ENCODE measurements at places on chromosomes 3 and 15. TPM values are rescaled to one million over a fixed set of nuclear protein-coding genes. Genes with fewer than 3 reads are reported as not detected.

DNA sequence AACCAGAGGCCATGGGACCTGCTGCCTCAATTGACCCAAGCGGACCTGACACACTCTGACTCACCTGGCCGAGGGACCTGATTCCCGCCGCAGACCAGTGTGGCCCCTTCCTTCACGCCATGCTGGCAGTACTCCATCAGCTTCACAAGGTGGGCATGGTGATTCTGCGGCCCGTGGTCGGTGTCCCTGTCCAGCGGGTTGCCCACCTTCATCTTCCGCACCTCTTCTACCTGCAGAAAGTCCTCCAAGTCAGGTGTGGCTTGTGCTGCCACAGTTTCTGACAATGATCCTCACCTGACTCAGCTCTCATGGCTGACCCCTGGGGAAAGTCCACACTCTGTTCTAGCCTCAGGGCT is 25.9 kb upstream of the SLC41A3 start:
- no peak for DNase-seq

DNA sequence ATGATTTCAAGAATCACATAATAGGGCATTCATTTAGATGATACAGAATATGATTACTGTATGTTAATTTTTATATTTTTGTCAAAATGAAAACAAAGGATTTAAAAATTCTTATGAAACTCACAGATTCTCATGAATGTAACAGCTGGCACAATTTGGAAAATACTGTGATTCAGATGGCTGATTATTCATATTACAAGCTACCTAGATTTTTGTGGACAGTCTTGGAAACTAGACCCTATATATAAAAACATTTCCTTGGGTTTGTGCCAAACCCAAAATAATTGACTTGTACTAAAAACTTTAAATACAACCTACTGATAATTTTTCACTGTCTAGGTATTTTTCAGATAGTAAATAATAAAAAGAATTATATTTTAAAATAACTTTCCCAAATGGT is 26.2 kb downstream of the ZBED2 start:
- no peak for DNase-seq

The CHL1 gene
- total RNA-seq = 7.5 TPM

The NGRN gene
- 97.5 TPM for total RNA-seq

DNA sequence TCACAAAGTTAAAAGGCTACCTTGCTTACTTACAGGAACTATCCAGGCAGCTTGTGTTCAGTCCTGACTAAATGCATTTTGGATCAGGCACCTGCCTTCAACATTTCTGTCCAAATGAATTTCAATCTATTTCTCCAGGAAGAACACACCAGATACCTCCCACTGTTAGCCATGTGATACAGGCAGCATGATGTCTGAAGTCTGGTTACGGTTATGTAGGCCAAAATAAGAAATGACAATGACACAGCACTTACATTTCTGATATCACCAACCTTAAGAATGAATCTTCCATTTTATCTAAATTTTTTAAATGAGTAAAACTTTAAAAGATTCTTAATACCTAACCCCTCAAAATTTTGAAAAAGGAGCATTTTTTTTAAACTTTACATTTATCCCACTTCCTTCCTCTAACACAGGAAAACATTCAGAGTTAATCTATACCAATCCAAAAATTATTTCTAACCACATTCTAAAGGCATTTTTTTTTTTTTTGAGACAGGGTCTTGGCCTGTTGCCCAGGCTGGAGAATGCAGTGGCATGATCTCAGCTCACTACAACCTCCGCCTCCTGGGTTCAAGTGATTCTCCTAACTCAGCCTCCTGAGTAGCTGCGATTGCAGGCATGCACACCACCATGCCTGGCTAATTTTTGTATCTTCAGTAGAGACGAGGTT is at the start of gene MAP4:
Gene MAP4, minus strand, starts transcription at position 116 of the 673 bp plus-strand sequence. CDS start 17,556 bp downstream, outside the sequence.
- no peak for DNase-seq

The KNG1 gene
- total RNA-seq = not detected

The ADAMTS7 gene
- total RNA-seq = 60.2 TPM

- no peak for DNase-seq
These were observed 408.9 kb upstream of the THBS1 start for GRCh38 chr15:39171944-39172368.

DNA sequence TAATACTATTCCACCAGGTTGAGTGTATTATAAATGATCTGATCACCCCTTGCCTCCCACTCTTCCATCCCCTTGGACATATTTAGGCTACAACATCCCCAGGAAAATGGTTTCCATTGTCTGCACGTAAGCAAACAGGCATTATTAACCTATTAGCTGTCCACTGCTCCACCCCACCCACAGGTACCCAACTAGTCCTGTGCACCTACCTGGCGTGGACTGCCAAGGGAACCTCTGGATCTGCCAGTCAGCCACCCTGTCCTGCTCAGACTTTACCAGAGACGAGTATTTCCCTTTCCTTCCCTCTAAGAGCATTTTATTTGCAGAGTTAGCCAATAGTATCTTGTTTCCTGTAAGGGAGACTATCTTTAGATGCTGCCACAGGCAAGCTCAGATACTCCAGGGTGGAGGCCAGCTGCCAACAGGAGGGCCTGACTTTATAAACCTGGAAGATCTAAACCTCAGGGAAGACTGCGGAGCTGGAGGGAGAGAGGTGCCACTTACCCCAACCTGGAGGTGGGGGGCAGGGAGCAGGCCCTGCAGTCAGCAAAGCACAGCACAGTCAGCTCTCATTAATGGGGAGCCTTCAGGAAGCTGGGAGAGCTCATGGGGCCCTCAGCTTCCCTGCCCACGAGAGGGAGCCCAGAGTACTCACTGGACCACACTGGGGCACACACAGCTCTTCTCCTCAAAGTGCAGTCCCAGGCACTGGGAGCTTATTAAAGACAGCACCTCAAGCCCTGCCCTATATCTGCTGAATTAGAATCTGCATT is at the start of gene CX3CR1:
Gene CX3CR1, minus strand, starts transcription at position 292 of the 773 bp plus-strand sequence. CDS start 13,527 bp downstream, outside the sequence.
- no peak for DNase-seq

The EXD1 gene
- total RNA-seq = not detected

The TERC gene
- total RNA-seq = 126 TPM

GRCh38 chr15:35141743-35142471 is 56.8 kb upstream of the NANOGP8 start:
- DNase-seq = no peak

DNA sequence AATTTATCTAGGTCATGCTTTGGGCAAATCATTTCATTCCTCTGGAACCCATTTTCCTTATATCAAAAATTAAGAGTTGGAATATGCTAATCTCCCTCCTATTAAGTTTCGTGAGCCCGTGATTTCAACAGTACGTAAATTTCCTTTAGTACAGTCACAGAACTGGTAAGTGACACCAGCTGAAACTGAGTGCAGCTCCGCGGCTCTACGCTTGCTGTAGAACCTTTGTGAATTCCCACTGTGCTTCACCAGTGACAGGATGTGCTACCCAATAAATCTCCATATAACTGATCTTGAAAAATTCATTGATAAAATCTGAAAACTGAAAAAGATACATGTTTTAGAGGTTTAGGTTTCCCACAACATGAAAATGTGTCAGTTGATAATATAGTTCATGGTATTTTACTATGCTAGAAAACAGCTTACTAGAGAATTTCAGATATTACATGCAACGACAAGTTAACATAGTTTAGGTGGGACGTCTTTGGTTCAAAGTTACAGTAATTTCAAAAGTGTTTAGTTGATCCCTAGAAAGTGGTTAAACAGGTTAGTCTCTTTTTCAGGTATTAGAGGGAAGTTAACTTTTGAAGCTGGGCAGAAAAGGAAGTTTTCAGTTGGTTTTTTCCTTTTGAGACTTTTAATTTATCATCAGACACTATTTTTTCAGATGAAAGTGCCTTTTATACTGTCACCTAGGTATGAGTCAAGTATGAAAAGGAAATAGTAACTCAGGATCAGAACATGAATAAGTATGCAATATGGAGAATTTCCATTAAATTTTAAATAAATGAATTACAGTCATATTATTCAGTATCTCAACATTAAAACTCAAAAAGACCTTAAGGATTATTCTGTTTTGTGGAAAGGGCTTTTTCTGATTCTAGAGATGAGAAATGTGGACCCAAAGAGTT is 57.0 kb downstream of the PPARG start:
- no peak for DNase-seq

GRCh38 chr15:29778382-29778781 is 43.9 kb downstream of the TJP1 start:
- DNase-seq = no peak

GRCh38 chr15:91535856-91536500 is 317.5 kb upstream of the SLCO3A1 start:
- no peak for DNase-seq

The CNTN6 gene
- not detected for total RNA-seq

DNA sequence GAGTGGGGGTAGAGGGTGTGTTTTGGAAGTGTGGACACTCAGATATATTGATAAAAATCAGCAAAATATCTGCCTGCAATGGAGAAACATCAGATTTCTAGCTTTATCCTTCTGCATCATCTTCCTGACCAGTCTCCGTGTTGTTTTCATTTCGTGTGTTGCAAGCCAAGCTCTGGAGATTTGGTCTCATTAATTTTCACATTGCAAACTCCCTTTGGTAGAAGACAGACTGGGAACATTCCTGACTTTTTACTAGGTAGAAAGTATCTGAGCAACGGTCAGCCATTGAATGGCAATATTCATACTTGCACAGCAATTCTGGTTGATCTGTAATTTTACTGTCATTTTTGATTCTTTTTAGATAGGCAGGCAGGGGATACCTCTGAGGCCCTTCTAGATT is 30.4 kb downstream of the FSTL1 start:
- DNase-seq = no peak

The CHRNA7 gene
- 1.9 TPM for total RNA-seq

The MFSD1 gene
- total RNA-seq = 114 TPM

DNA sequence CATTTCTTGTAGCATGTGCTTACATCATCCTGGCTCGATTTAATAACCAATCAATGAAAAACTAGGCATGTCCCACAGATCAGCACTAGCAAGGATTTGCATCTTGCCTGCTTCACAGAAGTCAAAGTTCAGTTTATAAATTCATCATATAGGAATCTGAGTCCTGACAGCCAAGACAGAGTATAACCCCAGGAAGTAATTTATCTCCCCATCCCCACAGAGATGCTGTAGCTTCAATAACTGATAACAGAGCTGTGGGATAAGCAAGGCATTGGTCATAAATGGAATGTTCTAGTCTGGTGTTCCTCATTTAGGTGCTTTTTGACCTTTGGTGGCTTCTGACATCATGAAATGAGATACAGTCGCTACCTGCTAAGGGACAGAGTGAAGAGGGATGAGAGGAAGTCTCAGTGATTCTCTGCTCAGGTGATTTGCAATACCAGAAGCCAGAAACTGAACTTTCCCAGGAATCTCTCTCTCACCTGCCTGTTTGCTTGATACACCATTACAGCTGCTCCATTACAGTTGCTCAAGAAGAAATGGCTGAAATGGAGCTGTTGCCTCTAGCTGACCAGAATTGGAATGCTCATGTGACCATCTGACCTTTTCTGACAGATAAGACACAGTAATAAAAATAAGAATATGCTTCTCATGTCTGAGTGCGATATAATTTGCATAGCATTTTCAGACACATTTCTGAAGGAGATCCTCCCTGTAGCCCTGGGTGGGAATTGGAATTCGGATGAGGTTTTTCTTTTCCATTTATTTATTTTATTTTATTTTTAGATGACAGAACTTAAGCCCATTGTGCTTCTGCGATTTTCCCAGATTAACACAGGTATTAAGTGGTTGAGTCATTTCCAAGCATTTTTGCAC is 217.1 kb upstream of the KCNMB2 start:
- DNase-seq = no peak

The USP3 gene
- total RNA-seq = 37.8 TPM

The PCSK6 gene
- 8.8 TPM for total RNA-seq
